ENCODE measurements at places on chromosomes 2 and 18. TPM values are rescaled to one million over a fixed set of nuclear protein-coding genes. Genes with fewer than 3 reads are reported as not detected.

The FEV gene
- total RNA-seq = not detected

GRCh38 chr2:49021271-49021670, 133.0 kb downstream of the FSHR start:
- H3K36me3 ChIP-seq = no peaks in the 10 kb centered on the region
- H3K4me1 ChIP-seq = no peaks in the 10 kb centered on the region
- no peak for DNase-seq
- no peaks in the 10 kb centered on the region for H3K27me3 ChIP-seq
- H3K27ac ChIP-seq = no peak overlapping the region

The AQP4 gene
- total RNA-seq = 1.3 TPM

The POTEJ gene
- not detected for total RNA-seq

DNA sequence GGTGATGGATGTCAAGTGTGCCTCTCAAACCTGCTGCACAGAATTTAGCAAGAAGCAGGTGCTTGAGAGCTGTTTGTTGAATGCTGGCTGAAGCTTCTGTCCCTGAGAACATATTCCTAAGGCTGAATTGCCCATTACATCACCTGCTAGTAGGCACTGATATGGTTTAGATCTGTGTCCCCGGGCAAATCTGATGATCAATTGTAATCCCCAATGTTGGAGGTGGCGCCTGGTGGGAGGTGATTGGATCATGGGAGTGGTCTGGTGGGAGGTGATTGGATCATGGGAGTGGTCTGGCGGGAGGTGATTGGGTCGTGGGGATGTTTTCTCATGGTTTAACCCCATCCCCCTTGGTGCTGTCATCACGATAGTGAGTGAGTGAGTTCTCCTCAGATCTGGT, 128.0 kb downstream of the HRH4 start:
- H3K36me3 ChIP-seq = no peaks in the 10 kb centered on the region
- no peak for DNase-seq
- peaks cover 89% of the 10 kb centered on the region for H3K27me3 ChIP-seq
- no peak overlapping the region for H3K27ac ChIP-seq

GRCh38 chr2:182367401-182367800, 59.4 kb downstream of the PDE1A start:
- H3K4me3 ChIP-seq = no peak overlapping the region
- H3K27me3 ChIP-seq = no peaks in the 10 kb centered on the region
- no peaks in the 10 kb centered on the region for H3K36me3 ChIP-seq
- H3K4me1 ChIP-seq = peaks cover 17% of the 10 kb centered on the region
- no peak for DNase-seq

- H3K4me1 ChIP-seq = no peaks in the 10 kb centered on the region
- no peak overlapping the region for H3K27ac ChIP-seq
- peaks cover 47% of the 10 kb centered on the region for H3K36me3 ChIP-seq
- no peaks in the 10 kb centered on the region for H3K27me3 ChIP-seq
- no peak overlapping the region for H3K4me3 ChIP-seq
Observed at GRCh38 chr2:26193578-26194231, 20.8 kb downstream of the GAREM2 start.

DNA sequence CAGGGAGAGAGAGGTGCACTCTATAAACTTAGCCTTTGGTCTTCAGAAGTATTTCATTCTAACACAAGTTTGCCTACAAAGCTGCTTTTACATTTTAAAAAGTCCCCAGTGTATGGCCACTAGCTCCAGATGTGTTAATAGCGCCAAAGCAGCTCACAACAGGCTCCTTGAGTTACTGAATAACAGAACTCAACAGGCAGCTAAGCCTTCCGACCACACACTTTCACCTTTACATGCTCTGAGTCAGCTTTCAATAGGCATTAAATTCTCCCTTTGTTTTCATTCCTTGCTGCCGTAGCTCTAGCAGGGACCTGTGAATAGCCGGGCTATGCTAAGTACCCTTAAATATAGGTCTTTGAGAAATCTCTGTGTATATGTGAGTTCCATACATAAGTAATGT, 262.8 kb upstream of the PARD3B start:
- no peaks in the 10 kb centered on the region for H3K36me3 ChIP-seq
- no peak overlapping the region for H3K4me3 ChIP-seq
- H3K27ac ChIP-seq = no peak overlapping the region
- H3K27me3 ChIP-seq = no peaks in the 10 kb centered on the region
- peak; percentile 34 for DNase-seq

The COMMD1 gene
- 26.0 TPM for total RNA-seq

The ST6GAL2 gene
- not detected for total RNA-seq

The CNDP1 gene
- not detected for total RNA-seq

- peaks cover 12% of the 10 kb centered on the region for H3K36me3 ChIP-seq
- no peak for DNase-seq
- H3K4me1 ChIP-seq = peaks cover 23% of the 10 kb centered on the region
Observed at GRCh38 chr2:191222952-191223351, 22.3 kb upstream of the MYO1B start.

DNA sequence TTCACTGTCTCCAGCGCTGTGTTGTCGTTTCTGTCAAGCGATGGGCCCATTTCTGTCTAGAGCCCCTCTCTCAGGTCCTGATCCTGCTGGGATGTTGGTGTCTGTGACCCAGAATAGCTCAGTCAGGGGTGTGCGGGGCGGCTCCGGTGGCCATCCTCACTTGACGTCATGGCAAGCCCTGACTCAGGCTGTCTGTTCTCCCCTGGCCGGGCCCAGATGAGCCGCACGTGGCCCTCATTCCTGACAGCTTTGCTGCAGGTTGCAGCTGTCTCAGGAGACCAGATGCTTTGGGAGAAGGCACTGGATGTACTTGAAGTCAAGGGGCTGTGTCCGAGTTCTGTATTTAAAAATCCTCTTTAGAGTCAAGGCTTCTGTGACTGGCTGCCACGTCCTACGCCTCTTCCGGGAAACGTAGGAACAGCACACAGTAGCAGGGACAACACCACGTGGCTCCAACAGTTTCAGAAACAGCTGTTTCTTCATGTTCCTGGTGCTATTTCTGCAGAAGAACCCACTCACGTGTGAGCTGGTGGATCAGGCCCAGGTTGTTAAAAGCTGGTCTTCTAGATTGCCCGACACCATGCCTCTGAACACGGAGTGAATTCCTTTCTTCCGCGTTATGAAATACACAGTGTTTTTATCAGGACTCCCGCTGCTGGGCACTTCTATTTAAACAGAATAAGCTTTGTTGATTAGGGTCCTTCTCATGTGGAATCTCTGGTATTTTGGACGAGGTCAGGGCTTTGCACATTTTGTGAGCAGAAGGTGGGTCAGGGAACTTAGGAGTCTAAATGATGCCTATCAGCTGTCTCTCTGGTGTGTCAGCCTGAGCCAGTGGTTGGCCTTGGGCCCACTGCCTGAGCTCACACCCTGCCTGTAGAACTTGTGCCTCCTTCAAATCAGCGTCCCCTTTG, 28.3 kb upstream of the NTSR2 start:
- H3K27me3 ChIP-seq = no peaks in the 10 kb centered on the region
- H3K27ac ChIP-seq = no peak overlapping the region
- H3K4me3 ChIP-seq = no peak overlapping the region
- no peak for DNase-seq
- H3K4me1 ChIP-seq = peaks cover 15% of the 10 kb centered on the region
- peaks cover 4% of the 10 kb centered on the region for H3K36me3 ChIP-seq

GRCh38 chr2:42897358-42897757, 105.0 kb upstream of the HAAO start:
- H3K4me1 ChIP-seq = peaks cover 6% of the 10 kb centered on the region
- no peak overlapping the region for H3K4me3 ChIP-seq
- H3K27me3 ChIP-seq = no peaks in the 10 kb centered on the region
- H3K27ac ChIP-seq = peak overlapping the region; percentile 33
- no peaks in the 10 kb centered on the region for H3K36me3 ChIP-seq
- DNase-seq = no peak

The NEB gene
- 50.0 TPM for total RNA-seq

DNA sequence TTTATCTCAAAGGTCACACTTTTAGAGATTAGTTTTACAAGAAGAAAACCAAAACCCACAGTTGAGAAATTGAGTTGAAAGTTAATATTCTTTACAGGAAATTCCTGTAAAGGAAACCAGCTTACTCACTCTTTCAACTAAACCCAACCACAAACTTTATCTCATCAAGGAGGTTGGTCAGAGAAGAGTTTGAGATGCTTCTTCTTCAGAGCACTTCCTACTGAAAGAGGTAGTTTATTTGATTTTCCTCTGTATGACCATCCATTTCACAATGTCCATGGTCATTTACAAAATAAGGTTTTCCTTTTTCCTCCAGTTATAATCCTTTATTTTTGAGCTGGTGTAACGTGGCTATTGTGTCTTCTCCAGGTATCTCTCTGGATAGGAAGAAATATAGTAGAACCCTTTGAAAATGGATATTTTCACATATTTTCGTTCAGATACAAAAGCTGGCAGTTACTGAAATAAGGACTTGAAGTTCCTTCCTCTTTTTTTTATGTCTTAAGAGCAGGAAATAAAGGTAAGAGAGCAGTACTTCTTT, 4.5 kb upstream of the IL18RAP start:
- no peak overlapping the region for H3K27ac ChIP-seq
- no peaks in the 10 kb centered on the region for H3K36me3 ChIP-seq
- H3K27me3 ChIP-seq = peaks cover 46% of the 10 kb centered on the region

GRCh38 chr2:9772035-9772998, 71.0 kb upstream of the TAF1B start:
- no peak for DNase-seq
- peaks cover 15% of the 10 kb centered on the region for H3K4me1 ChIP-seq
- H3K27ac ChIP-seq = peak overlapping the region; percentile 50
- H3K4me3 ChIP-seq = no peak overlapping the region
- peaks cover 7% of the 10 kb centered on the region for H3K36me3 ChIP-seq
- H3K27me3 ChIP-seq = peaks cover 15% of the 10 kb centered on the region

- no peak for DNase-seq
- no peaks in the 10 kb centered on the region for H3K36me3 ChIP-seq
- peaks cover 12% of the 10 kb centered on the region for H3K27me3 ChIP-seq
- no peak overlapping the region for H3K27ac ChIP-seq
- no peak overlapping the region for H3K4me3 ChIP-seq
Observed at GRCh38 chr2:30865892-30866681, 58.8 kb upstream of the CAPN13 start.

The CLEC4F gene
- not detected for total RNA-seq

DNA sequence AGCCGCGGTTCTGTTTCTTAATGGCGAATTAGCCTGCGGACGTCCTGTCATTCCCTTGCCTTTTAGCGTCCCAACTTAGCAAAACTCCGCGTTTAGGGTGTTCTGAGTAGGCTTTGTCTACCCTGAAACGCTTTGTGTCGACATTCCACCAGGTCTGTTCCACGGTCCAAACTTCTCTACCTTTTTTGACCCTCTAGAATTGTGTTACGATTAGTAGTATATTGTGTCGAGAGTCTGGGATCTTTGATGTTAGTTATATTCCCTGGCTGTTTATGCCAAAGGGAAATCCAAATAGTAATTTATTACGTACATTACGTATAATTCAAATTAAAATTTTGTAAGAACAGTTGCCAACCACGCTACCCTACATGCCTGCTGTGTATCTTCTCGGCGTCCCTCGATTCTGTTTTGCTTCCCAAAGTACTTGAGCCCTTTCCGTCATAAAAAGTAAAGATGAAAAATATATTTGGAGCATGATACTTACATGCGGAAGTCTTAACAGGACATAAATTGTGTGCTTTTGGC, 495 bp upstream of the TTC32 start:
- DNase-seq = no peak
- peaks cover 28% of the 10 kb centered on the region for H3K36me3 ChIP-seq
- H3K4me3 ChIP-seq = peak overlapping the region; percentile 89

GRCh38 chr2:26550276-26551015, 72.5 kb upstream of the OTOF start:
- no peaks in the 10 kb centered on the region for H3K4me1 ChIP-seq
- H3K4me3 ChIP-seq = no peak overlapping the region
- no peak for DNase-seq

The EVX2 gene
- total RNA-seq = not detected

The POTEC gene
- total RNA-seq = not detected

GRCh38 chr2:101052147-101052546, 50.1 kb downstream of the RPL31 start:
- no peak overlapping the region for H3K27ac ChIP-seq
- no peak overlapping the region for H3K4me3 ChIP-seq
- peaks cover 8% of the 10 kb centered on the region for H3K4me1 ChIP-seq
- peaks cover 9% of the 10 kb centered on the region for H3K36me3 ChIP-seq
- no peak for DNase-seq

GRCh38 chr2:46887028-46887885, 28.3 kb downstream of the MCFD2 start:
- H3K36me3 ChIP-seq = no peaks in the 10 kb centered on the region
- H3K27ac ChIP-seq = no peak overlapping the region

- DNase-seq = no peak
- no peaks in the 10 kb centered on the region for H3K4me1 ChIP-seq
- H3K36me3 ChIP-seq = no peaks in the 10 kb centered on the region
- no peak overlapping the region for H3K27ac ChIP-seq
- H3K4me3 ChIP-seq = no peak overlapping the region
- H3K27me3 ChIP-seq = no peaks in the 10 kb centered on the region
Observed at GRCh38 chr2:80348078-80348477, 43.5 kb upstream of the LRRTM1 start.

DNA sequence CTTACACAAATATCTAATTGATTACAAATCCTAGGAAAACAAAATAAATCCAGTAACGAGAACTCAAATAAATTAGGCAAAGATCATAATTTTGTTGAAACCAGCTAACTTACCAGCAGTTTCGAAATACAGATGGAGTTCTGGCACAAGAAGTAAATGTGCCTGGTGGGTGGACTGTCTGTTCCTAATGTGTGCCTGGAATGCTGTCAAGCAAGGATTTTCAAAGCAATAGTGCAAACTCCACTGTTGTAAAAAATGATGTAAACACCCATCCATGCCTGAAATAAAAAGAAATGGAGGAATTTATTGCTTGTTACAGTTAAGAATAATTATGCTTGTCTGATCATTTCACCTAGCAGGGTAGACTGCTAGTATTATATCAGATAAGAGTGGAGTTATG, 423.9 kb upstream of the MAP2 start:
- H3K4me3 ChIP-seq = no peak overlapping the region
- no peaks in the 10 kb centered on the region for H3K36me3 ChIP-seq
- no peak overlapping the region for H3K27ac ChIP-seq
- DNase-seq = no peak
- no peaks in the 10 kb centered on the region for H3K27me3 ChIP-seq

The MORN2 gene
- 15.1 TPM for total RNA-seq

The SLC38A11 gene
- 0.57 TPM for total RNA-seq

The LBX2 gene
- 3.0 TPM for total RNA-seq

DNA sequence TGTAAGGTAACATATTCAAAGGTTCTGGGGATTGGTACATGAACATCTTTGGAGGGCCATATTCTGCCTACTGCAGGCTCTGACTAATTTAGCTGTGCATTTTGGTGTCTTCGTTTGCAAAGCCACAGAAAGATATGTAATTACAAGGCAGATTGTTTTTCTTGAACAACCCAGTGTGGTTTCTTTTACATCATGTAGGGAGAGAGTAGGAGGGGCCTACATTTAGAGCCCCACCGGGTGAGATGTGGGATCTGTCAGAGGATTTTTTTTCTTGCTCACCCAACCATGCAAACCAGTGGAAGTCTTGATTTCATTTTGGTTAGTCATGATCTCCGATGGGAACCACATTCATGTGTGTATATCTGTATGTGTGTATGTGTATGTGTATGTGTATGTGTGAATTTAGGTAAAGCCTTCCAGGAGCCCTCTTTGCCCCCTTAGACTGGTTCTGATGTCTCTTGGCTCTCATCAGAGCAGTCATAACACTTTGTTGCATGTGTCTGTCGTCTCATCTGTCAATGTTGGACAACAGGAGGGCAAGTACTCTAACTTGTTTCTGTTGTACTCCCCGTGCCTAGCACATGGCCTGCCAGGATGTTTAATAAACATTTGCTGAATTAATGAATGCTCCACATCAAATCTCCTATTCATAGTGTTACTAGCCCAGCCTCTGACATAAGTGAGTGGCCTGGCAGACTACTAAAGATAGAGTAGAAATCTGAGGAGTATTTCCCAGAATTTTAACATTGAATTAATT, 239.9 kb downstream of the MTX2 start:
- peaks cover 16% of the 10 kb centered on the region for H3K4me1 ChIP-seq
- no peak overlapping the region for H3K4me3 ChIP-seq
- H3K27me3 ChIP-seq = no peaks in the 10 kb centered on the region
- DNase-seq = no peak
- no peaks in the 10 kb centered on the region for H3K36me3 ChIP-seq
